Substantia nigra (tissue), 51 donors: ENCODE measurements at places on chromosomes 7 and 10.

GRCh38 chr7:81924494-81924893 lies 154.6 kb upstream of the HGF start:
- no peak for DNase-seq

- no peak for DNase-seq
Measured at GRCh38 chr7:234051-234707, 41.8 kb downstream of the FAM20C start.

GRCh38 chr7:139543801-139544603 lies 20.5 kb downstream of the CLEC2L start:
- DNase-seq, result no peak

GRCh38 chr7:90595342-90595800 lies 750 bp upstream of the CDK14 start:
- no peak for DNase-seq

- no peak for DNase-seq
Measured at GRCh38 chr10:110407301-110408170, 90.2 kb upstream of the DUSP5 start.
